Glutamatergic neuron (in vitro differentiated cells): ENCODE measurements at places on chromosomes 11 and 22. TPM values are rescaled to one million over a fixed set of nuclear protein-coding genes. Genes with fewer than 3 reads are reported as not detected.

LIPT2 gene
- total RNA-seq: 2.5 TPM

MYO7A gene
- 11.6 TPM for total RNA-seq

LRP5 gene
- total RNA-seq: 17.4 TPM

SVIP gene
- 255 TPM for total RNA-seq

LDLRAD3 gene
- 59.9 TPM for total RNA-seq

FADD gene
- total RNA-seq: 23.1 TPM

GGTLC2 gene
- not detected for total RNA-seq

ADORA2A gene
- total RNA-seq: 15.9 TPM

LTO1 gene
- 38.1 TPM for total RNA-seq

EFEMP2 gene
- 16.3 TPM for total RNA-seq

FAM118B gene
- 33.0 TPM for total RNA-seq

INPP5J gene
- total RNA-seq: 15.4 TPM

FIBP gene
- total RNA-seq: 115 TPM

BATF2 gene
- total RNA-seq: not detected

KDELR3 gene
- not detected for total RNA-seq

PAMR1 gene
- total RNA-seq: 10.6 TPM

PKP3 gene
- total RNA-seq: not detected

ADM2 gene
- total RNA-seq: 37.6 TPM

UCP3 gene
- total RNA-seq: 7.6 TPM

BIK gene
- total RNA-seq: 17.3 TPM

OR51I1 gene
- not detected for total RNA-seq

TRIM51 gene
- total RNA-seq: 0.37 TPM

IGSF9B gene
- 209 TPM for total RNA-seq

SLCO2B1 gene
- not detected for total RNA-seq

PPFIA1 gene
- 98.6 TPM for total RNA-seq

CRYBB2 gene
- not detected for total RNA-seq

ARFIP2 gene
- 53.3 TPM for total RNA-seq

TMEM258 gene
- 82.7 TPM for total RNA-seq

RTN4RL2 gene
- 119 TPM for total RNA-seq

JHY gene
- total RNA-seq: 2.9 TPM

CFL1 gene
- total RNA-seq: 1,294 TPM

DBX1 gene
- 0.29 TPM for total RNA-seq

SEPTIN3 gene
- 216 TPM for total RNA-seq

MMP1 gene
- total RNA-seq: not detected

OR2AG1 gene
- not detected for total RNA-seq

C11orf97 gene
- total RNA-seq: not detected

RRP8 gene
- total RNA-seq: 16.2 TPM

BEST1 gene
- 4.6 TPM for total RNA-seq
